ENCODE measurements at places on chromosomes 1 and 21.
A peak's percentile ranks its signal among the peaks of the same experiment; 100 is the strongest.

DNA sequence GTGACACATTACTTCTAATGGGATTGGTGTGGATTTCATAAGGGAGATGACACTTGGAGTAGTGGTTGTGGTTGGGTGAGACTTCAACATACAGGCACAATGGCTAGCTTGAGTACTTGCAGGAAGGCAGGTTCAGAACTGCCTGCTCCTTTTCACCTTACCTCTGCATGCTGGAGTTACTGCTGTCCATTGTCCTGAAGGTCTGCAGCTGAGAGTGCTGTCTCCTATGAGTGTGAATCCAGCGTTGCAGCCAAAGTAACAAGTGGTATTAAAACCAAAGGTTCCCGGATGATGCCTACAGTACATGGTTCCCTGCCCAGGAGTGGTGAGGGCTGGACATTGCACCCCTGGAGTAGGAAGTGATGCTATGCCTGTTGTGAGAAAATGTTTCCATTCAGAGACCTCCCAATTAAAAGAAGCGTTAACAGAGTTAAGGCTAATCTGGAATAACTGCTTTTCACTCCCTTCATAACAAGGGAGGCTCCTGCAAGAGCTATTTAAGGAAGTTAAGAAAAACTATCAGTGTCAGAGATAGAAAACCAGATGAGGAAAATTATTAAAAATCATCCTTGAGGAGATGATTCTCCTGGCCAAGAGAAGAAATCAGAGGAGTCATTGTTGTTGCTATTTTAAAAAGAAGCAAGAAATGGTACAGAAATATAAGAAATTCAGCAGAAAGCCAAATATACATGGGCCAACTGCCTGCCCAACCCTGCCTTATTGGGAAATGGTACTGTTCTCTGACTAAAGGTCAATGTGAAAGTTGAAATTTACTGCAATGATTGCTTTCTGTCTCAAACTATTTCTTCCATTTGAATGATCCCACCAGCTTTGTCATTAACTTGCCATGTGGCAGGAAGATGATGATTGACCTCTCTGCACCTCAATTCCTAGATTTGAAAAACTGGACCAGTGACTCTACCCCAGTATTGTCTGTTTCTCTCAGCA lies 9.8 kb upstream of the F5 start:
- peak; percentile 32 for DNase-seq

DNA sequence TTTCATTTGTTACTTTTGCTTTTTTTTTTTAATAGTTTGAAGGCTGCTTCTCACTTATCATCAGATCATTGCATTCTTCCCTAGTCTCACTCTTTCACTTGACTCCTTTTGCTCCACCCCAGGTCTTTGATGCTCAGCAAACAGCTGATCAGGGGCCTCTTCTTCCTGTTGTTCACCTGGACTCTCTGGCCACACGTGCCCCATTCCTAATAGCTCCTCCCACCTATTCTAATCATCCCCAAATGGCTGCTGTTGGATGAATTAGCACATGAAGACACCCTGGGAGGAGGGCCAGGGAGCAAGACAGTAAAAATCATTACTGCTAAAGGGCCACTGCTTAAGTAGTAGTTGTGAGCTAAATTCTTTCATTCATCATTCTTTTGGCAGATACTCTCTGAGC lies 119.5 kb downstream of the MAB21L3 start:
- DNase-seq = no peak

DNA sequence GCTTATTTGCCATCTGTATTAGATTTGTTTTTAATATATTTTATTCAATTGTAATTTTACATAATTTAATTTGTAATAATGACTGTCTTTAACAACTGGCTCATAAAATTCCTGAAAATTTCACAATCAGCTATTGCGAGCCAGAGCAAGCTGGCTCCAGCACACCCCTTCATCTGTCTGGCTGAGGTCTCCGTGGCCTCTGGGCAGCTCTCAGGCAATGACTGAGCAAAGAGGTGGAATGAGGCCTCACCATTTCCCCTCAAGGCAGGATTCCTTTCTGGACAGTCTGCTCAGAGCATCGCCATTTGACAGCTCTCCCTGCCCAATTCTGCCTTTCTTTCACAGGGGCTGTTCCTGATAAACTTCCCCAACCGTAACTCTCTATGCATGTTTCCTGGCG lies 5.8 kb upstream of the KANK4 start:
- no peak for DNase-seq

DNA sequence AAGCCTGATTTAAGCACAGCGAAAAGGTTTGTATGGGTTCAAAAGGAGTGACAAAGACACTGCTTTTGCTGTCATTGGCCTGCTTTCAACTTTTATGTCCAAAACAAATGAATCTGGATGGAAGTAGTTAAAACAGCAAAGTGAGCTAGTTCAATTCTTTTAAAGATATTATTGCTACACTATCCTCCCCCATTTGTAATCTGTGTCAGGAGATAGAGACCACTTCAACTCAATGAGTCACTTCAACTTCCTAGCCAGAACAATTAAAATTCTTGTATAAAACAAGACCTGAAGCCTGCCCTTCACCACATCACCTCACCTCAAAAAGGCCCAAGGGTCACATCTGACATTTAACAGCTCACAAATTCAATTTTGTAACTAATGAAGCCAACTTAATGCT lies 364.1 kb upstream of the LYPLAL1 start:
- no peak for DNase-seq

- DNase-seq = no peak
Measured at GRCh38 chr21:31316488-31317169, 27.4 kb downstream of the TIAM1 start.

DNA sequence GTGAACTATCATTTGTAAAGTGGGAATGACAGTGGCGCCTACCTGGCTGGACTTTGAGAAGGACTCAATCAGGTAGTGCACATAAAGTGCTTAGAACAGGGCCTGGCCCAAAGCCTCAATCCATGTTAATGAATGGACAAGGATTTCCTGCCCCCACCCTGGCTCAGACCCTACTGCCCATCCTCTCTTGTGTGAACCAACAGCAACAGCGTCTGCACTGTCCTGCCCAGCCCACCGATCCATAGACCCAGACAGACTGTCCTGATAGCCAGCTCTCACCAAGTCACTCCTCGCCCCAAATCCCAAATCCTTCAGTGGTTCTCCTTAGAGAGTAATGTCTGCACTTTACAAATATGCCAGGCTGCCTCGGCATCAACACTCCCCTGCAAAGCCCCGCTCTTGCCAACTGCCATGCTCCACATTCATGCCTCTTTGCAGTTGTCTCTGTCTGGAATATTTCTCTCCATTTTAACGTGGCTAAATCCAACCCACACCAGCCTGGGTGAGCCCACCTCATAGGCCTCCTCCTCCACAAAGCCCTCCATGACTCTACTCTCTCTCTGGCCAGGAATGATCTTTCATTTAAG lies 157.6 kb upstream of the EDN2 start:
- DNase-seq = peak; percentile 9

GRCh38 chr1:119743776-119744597 lies 24.7 kb downstream of the HMGCS2 start:
- DNase-seq = peak; percentile 72

DNA sequence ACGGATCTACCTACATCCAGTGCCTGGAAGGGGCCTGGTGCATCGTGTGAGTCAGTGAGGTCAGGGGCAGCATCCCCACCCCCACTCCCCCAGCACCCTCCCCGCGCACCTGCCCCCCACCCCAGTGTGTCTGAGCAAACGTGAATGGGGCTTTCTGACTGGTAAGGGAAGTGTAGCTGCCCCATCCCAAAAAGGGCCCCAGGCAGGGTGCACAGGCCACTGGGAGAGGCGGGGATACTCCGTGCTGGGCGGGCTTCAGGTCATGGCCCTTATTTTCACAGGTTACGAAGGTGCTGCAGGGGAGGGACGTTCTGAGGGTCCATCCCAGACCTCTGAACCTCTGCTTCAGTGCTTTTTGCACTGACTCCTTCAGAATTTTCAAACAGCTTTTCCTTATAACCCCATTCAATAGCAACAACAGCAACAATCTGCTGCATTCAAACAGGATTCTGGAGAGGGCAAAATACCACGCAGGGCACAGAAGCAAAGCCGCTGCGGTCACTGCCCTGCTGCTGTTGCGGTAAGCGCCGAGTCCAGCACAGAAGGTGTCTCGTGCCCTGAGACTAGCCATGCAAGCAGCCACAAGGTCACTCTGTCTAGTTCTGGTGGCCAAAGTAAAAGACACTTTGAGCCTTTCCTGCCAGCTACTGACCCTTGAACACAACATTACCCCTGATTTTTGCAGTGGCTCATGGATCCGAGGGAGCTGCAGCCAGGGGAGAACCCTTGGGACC lies 10.3 kb downstream of the TTC34 start:
- DNase-seq = peak; percentile 11

DNA sequence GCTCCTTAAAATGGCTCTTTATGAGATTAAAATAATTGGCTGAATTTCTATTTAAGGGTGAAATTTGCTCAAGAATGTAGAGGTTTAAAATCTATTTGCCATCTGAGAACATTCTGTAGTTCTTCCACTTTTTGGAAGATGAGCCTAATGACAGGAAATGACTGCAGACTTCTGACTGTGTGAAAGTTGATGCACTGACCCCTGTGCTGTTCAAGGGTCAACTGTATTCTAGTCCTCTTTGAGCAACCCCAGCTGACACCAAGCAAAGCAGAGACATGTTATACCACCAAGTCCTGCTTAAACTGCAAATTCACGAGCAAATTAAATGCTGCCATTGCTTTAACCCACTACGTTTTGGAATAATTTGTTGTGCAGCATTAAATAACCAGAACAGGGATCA lies 26.6 kb downstream of the DDAH1 start:
- DNase-seq = no peak

DNA sequence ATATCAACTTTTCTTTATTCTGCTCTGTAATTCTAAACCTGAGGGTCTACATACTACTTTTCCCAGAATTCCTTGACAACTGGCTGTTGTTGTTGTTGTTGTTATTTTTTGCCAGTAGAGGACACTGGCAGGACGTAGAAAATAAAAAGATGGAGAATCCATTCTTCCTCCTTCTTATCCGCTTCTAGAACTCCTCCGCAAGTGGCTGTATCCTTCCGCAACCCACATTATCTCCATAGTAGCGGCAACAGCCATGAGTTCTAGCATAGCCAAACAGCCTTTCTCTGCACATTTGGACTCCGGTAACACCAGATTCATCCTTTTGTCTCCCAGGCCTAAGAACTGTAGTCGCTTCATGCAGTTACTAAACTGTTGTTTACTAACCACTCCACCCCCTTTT lies 91.1 kb upstream of the CACHD1 start:
- no peak for DNase-seq

GRCh38 chr1:182784556-182785171 lies 4.9 kb upstream of the NPL start:
- DNase-seq = no peak

- DNase-seq = no peak
Measured at GRCh38 chr1:239831577-239832355, 259.9 kb upstream of the FMN2 start.

DNA sequence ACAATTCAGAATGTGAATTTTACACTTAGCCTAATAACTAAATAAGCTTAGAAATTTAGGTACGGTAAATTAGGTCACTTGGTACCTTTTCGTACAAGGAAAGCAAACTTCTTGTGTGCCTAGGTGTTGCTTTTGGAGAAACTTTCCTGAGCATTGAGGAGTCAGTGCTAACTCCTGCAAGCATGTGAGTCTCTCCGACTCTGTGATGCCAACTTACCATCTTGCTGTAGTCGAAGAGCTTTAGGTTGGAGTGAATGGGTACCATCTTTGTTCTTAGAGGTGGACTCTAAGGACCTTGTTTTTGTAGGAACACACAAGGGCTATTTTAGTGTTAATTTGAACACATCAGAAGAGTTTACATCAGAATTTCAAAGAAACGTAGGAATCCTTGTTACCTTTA lies 688.9 kb downstream of the USP25 start:
- DNase-seq = no peak

- no peak for DNase-seq
Measured at GRCh38 chr1:152786077-152786476, at the start of gene LCE1E. Gene LCE1E, plus strand, starts transcription at chr1:152786257. Its CDS starts 1,043 bp downstream, at chr1:152787300.

All from right hindlimb (tissue), 1 donor.